ENCODE measurements at places on chromosomes 7 and 10.

DNA sequence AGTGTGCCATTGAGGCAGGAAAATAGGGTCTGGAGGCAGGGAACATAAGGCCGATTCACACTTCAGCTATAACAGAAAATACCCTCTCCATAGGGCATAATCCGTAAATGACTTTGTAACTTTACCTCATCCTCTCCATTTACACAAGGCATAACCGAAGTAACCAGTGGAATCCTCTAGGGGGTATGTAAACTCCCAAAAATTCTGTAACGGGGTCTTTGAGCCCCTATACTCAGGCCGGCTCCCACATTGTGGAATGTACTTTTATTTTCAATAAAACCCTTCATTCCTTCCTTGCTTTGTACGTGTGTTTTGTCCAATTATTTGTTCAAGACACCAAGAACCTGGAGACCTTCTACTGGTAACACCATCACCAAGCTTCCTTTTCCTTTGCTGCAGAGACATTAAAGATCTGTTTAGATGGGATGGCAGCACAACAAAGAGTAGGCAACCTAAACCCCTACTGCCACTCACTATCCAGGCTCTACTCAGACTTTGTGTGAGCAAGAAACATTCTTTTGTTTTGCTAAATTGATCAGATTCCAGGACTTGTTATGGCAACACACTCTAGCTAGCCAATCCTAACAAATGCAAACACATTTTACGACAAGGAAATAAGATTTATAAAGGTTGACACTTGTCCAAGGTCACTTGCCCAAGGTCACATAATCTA, 99.3 kb downstream of the DGKI start:
- no peak for DNase-seq

DNA sequence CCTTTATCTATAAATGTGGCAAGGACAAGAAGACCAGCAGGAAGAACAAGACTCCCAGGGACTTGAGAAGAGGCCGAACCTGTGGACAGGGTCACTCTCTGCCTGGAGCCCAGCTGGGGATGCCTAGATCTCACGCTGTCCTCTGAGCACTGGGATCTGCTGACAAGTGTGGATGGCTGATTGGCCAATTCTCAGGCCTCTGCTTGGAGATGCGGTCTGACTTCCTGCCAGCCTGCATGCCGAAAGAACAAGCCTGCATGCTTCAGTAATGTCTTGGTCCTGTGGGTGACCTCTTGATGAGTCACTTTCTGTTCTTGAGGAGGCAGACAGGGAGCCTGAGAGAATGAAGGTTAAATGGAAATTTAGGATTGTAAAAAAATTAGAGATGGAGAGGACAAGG, 84.7 kb downstream of the TMEM178B start:
- DNase-seq: no peak

DNA sequence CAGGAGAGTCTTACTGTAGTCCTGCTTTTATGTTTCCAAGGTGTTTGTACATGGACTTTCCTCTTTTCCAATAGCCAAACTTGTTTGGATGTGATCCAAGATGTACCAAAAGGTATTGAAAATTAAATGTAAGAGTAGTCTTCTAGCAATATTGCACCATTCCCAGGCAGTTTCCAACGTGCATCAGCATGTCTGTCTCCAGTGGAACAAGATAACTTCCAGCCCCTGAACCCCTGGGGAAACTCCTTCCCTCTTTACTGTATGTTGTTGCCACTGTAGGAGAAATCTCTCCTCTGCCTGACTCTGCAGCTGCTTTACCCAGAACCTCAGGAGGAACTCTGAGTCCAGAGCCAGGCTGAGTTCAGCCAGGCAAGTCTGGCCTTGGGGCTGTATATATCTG, 18.5 kb downstream of the ARMC10 start:
- DNase-seq: no peak

GRCh38 chr10:15658069-15658702, 61.5 kb downstream of the ITGA8 start:
- DNase-seq: no peak

- no peak for DNase-seq
Measured at GRCh38 chr7:137544453-137545058, 201.0 kb upstream of the PTN start.

Measured in CD4-positive, alpha-beta memory T cell (primary cell).